ENCODE measurements at places on chromosomes 1 and 21.

DNA sequence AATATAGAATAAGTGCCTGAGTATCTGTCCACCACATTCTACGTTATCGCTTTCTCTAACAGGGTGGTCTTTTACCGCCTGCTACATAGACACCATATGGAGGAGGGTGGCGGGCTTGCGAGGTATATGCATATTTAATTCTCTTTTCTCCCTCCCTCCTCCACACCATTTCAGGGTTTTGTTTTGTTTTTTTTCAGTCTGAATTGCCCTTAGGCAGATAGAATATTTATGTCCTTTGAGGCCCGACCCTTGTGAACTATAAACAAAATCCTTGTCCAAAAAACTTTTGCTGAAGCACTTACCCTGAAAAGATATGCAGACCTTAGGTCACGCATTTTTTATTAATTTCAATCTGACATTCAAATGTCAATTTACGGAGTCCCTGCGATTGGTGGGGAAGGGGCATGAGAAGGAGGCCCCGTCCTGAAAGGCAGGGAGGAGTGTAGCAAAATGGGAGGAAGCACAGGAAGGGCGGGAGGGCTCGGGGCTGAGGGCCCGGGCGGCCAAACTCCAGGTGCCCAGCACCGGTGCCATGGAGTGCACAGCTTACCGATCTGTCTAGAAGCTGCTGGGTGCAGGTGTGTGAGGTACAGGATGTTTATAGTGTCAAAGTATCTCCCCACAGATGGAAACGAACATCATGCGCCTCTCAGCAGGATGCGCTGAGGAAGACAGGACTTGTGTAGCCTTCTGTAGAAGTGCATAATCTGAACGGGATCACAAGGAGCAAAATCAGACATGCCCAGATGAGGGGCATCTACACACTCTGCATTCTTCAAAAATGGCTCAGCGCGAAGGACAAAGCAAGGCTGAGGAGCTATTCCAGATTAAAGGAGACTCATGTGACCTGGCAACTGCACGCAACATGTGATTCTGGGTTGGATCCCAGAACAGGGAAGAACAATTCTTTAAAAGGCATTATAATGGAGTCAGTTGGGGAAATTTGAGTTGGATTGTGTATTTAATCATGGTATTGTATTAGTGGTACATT, 68.8 kb upstream of the LYST start:
- no peak for DNase-seq

DNA sequence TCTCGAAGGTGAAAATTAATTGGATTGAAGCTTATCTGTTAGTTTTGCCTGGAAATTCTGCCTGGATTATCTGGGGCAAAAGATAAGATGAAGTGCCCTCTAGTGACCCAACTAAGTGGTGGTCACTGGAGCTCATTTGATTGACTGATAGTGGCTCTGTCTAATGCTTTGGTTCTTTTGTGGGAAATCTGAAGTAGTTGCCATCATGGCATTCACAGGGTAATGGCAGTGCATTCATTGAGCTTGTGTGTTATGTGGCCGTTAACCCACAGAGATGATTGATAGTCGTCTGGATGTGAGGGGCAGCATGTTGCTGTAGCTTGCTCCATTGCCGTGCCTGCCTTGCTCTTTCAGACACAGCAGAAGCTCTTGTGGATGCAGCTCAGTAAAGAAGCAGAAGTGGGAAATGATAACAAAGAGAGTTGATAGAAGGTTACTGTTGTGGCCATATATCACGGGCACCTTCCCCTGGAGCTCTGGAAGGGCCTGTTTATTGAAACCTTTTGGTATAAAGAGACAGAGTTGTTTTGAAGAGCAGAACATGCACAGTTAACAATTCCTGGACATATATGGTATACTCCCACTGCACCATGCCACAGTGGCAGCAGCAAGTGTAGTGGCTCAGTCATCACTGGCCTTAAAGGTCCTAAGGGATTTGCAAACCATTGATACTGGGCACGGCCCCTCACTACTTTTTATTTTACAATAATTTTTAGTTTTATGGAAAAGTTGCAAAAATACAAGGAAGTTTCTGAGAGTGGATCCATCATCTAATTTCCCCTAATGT, 42.0 kb downstream of the CXADR start:
- no peak for DNase-seq

DNA sequence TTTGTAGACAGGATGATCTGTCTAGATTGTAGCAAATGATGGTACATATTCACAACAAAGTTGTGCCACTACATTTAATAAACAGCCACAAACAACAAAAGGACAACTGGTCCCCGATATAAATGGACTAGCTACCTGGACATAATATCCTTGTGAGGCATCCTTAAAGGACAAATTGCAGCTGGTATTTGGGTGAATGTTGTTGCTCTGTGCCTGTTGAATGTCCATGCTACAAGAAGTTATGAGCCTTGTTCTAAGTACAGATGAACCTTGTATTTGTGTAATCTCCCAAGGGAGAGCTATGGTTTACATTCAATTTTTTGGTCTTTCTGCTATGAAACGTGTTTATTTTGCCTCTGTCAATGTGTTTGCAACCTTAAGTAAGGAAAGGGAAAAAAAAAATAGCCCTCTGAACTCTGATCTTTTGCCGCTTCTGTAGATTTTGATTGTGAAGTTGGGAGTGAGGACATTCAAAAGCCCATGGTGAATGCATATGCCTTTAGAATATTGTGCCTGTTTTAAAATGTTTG, 26.5 kb downstream of the SFT2D2 start:
- no peak for DNase-seq

GRCh38 chr1:158691907-158692306, 5.4 kb upstream of the SPTA1 start:
- DNase-seq: no peak

- no peak for DNase-seq
Observed at GRCh38 chr1:84366786-84367185, 31.5 kb upstream of the DNASE2B start.

- DNase-seq: no peak
Observed at GRCh38 chr1:62924983-62925790, 141.3 kb downstream of the ATG4C start.

DNA sequence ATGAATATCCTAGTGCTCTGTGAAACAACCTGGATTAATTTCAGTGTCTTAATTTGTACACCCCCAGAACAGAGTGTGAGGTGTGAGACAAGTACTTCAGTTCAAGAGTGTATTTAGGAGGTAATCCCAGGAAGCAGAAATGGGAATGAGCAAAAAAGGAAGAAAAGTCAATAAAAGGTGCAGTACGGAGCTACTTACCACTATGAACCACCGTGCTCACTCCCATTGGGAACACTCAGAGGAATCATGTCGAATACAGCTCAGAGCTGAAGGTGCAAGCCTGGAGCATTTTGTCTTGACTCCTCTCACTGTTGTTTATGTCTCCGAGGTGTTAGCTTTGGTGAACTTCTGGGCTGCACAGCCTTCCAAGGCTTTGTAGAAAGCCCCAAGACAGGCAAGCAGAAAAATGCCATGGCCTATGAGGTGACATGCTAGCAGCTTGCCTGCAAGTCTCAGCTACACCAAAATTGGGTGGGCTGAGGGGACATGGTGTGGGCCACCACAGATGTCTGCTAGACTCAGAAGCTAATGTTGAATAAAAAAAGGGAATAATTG, 7.4 kb upstream of the SVBP start:
- DNase-seq: no peak

- no peak for DNase-seq
Observed at GRCh38 chr1:97791251-97791650, 129.6 kb downstream of the DPYD start.

Measured in activated CD8-positive, alpha-beta memory T cell treated with anti-CD3 and anti-CD28 coated beads for 4 hours (primary cell).